Left ventricle myocardium superior (tissue), 1 donor: ENCODE measurements at places on chromosomes 2 and 18. TPM values are rescaled to one million over a fixed set of nuclear protein-coding genes. Genes with fewer than 3 reads are reported as not detected.

- DNase-seq = no peak
These were observed 546.8 kb upstream of the NETO1 start for GRCh38 chr18:73414598-73414997.

CGREF1 gene
- total RNA-seq = 0.87 TPM

TMEM178A gene
- total RNA-seq = 3.2 TPM

DNA sequence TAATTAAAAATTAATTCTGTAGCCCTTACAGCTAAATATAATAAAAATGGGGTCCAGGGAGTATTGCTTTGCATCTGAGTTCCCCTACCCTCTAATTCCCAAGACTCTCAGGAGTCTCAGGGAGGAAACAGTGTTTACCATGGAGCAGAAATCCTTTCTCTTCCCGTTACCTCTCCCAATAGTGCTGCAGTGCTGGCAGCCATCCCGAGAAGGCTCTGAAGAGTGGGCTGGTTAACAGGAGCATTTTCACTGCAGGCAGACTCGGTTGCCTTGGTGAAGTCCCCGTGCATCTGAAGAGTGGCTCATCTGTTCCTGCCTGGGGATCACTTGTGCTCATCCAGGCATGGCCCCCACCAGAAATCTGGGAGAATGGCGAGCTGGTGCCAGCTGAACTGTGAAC is 41.8 kb upstream of the TMEM178A start:
- DNase-seq = peak; percentile 46

DNA sequence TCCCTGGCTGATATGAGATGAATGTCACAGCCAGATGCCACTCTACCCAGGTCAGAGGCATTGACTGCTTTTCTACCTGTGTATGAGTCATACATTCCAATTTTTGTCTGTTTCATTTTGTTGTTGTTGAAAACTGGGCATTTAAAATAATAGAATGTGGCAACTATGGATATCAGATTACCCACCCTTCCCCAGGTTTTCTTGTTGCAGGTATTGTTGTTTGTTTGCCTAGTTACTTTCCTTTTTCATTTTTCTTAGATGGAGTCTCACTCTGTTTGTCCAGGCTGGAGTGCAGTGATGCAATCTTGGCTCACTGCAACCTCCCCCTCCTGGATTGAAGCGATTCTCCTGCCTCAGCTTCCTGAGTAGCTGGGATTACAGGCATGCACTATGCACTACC is 70.2 kb downstream of the LRRC30 start:
- DNase-seq = no peak

- no peak for DNase-seq
These were observed 31.0 kb downstream of the GKN2 start for GRCh38 chr2:68921646-68922045.

GRCh38 chr18:64330161-64330560 is 181.3 kb upstream of the LINC00305 start:
- no peak for DNase-seq

DNA sequence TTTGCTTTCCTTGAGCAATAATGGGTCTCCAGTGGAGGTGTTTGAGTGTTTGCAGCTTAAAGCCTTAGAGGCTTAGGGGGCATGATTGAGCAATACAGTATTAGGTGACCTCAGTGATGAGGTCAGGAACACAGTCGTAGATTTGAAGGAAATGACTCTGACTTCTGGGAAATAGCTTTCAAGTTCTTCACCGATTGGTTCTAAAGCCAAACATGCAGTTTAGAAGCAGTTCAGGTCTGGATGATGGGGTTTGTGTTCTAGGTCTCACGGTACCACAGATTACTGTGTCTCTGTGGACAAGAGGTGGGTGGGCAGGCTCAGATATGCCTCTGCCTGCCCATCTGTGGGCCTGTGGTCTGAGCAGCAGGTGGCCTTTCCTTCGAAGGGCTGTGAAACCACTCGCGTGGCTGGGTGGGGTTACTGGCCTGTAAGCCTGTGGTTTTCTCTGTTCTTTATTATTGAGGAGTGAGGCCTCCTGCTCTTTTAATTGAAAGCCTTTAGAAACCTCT is 7.8 kb downstream of the MTHFD2 start:
- DNase-seq = no peak

GRCh38 chr2:227817850-227818674 is 4.4 kb downstream of the CCL20 start:
- DNase-seq = peak; percentile 76

GRCh38 chr2:191045141-191045540 is 31.2 kb upstream of the STAT1 start:
- DNase-seq = no peak

DNA sequence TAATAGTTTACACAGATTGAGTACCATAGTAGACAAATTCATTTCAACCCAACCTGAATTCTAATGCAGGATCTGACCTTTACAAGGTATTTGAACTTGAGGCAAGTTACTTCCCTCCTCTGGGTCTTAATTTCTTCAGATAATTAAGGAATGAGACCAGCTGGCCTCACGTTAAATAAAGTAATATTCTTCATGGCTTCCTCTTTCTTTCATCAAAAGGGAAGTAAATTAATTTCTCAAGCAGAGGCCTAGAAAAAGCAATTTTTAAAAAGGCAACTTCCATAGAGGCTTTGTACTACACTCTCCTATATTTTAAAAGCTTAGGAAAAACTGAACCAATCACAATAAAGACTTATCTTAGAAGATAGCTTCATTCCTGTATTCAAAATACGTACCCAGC is 109.2 kb downstream of the EXOC6B start:
- no peak for DNase-seq

TUBB8B gene
- not detected for total RNA-seq

DNA sequence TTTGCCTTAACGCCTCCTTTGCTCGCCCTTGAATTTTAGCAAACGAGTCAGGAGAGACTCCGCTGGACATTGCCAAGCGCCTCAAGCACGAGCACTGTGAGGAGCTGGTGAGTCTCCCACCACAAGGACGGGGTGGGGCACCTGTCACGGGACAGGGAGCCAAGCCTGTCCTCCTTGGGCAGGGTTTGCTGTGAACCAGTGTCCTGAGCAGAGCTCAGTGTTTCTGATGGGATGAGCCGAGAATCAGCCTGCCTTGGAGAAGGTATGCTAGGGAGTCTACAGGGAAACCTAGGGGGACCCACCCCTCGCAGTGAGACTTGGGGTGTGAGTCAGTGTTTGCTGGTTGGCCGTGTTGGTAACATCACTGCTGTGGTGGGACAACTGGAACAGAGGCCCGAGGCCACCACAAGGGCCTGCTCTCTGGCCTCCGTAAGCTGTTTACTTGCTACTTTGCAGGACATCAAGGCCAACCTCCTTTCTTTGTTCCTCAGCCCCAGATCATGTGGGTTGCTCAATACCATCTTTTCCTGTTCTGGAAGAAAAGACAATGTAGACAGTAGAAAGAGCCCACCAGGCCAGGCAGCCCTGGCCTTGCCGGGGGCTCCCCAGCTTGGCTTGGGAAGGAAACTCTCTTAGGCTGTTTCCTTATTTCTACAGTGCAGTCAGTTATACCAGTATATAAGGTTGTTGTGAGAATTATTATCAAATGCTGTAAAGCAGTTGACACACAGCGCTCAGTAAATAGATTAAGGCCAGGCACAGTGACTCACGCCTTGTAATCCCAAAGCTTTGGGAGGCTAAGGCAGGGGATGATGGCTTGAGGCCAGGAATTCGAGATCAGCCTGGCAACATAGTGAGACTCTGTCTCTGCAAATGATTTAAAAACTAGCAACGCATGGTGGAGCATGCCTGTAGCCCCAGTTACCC is 42.4 kb downstream of the ITGB1BP1 start:
- DNase-seq = peak; percentile 46
